Astrocyte of the spinal cord (primary cell): ENCODE measurements at places on chromosomes 7 and 10.

GRCh38 chr7:102024769-102025391 lies 207.5 kb downstream of the CUX1 start:
- DNase-seq, result no peak

- peak; percentile 80 for DNase-seq
Observed at GRCh38 chr10:52215745-52216361, 98.2 kb upstream of the DKK1 start.

DNA sequence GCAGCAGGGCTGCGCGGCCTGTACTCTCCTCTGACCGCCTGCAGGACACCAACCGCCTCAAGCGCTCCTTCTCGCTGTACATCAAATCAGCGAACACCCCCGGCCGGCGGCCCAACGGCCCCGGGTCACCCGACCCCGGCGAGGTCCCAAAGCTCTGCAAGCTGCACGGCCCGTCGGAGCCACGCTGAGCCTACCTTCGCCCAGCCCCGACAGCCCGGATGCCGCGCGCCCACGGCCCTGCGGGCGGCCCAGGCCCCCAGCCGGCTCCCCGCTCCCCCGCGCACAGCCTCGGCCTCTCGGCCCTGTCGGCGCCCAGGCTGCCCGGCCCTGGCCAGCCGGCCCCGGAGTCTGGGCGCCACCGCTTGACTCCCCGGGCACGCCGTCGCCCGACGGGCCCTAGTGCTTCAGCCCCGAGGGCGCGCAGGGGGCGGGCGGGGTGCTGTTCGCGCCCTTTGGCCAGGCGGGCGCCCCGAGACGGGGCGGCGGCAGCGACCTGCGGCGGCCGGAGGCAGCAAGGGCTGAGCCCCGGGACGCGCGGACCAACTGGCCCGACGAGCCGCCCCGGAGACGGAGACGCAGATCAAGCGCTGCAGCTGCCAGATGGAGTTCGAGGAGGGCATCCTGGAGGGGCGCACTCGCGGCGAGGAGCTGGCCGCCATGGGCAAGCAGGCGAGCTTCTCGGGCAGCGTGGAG lies 11.1 kb upstream of the SEC24C start:
- no peak for DNase-seq

DNA sequence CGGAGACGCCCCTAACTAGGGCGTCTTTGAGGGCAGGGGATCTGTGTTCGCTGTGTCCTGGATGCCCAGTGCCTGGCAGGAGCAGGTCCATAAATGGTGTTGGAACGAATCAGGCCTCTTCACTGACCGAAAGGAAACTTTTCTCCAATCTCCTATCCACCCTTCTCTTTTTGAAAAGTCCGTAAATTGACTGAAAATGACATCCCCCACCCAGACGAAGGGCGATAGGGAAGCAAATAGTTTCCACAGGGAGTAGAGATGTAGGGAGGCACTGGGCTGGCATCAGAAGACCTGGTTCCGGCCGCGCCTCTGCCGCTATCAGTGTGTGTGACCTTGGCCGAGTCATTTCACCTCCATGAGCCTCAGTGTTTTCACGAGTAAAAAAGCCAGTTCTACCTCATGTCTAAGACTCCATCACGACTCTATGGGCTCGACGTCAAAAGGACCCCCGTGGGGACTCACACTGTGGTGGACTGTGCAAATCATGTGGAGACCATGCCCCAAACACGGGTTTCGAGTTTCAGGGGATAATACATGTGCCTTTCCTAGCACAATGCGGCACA lies 497 bp upstream of the RAB11FIP2 start:
- DNase-seq, result no peak

DNA sequence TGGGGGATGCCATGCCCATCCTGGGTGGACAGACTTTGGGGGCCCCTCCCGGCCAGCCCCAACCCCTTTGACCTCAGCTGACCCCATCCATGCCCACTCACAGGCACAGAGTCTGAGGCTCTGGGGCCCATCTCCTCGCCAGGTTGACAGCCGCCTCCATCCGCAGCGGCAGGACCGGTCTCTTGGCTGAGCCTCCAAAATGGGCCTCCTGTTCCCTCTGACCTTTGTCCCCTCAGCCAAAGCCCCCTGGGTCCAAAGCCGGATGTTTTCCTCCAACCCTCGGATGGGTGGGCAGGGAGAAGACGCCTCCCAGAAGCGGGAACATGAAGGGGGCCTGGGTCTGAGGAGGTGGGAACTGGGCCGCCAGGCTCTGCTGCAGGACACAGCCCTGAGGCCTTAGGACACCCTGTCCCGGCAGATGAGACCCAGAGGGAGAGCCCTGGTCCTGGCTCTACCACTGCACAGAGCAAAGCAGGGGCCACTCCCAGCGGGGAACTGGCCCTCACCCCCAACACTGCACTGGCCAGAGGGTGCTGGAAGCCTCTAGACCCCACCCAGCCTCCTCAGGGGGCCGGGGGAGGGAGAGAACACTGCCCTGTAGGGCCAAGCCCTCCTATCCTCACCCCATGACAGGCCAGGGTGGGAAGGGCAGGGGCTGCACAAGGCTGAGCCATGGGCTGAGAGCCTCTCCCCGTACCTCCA lies 12.6 kb downstream of the PDGFA start:
- DNase-seq, result no peak

DNA sequence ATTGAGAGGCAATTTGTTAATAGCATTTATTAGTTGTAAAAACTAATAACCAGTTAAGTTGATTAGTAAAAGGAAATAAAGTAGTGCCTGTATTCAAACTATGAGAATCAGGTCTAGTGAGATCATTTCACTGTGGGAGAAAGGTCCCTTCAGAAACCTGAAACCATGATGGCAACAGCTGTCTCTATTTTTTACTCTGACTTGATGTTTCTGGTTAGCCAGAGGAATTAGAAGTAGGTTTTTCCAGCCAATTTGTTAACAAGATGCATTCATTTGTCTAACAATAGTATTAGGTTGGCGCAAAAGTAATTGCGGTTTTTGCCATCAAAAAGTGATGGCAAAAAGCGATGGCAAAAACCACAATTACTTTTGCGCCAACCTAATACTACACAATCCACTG lies 272.2 kb upstream of the YAE1 start:
- DNase-seq, result no peak

DNA sequence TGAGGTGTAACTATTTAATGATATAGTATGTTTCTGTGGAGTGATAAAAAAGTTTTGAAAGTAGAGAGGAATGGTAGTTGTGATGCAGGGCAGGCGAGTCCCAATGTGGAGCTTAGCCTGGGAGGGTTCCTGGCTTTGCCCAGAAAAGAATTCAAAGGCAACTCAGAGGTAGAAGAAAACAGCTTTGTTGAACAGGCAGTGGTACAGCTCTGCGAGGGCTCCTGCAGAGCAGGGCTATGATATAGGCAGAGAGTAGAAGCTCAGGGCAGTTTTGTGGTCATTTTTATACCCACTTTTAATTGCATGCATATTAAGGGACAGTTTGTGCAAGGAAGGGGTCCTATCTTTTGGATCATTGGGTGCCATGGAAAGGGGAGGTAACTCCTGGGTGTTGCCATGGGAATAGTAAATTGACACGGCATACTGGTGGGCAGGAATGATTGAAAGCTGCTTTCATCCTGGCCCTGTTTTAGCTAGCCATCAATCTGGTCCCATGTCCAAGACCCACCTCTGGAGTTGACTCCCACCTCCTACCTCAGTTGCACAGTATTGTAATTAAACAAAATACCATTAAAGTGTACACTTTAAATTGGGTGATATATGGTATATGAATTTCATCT lies 12.4 kb downstream of the CYP2C8 start:
- DNase-seq, result no peak

DNA sequence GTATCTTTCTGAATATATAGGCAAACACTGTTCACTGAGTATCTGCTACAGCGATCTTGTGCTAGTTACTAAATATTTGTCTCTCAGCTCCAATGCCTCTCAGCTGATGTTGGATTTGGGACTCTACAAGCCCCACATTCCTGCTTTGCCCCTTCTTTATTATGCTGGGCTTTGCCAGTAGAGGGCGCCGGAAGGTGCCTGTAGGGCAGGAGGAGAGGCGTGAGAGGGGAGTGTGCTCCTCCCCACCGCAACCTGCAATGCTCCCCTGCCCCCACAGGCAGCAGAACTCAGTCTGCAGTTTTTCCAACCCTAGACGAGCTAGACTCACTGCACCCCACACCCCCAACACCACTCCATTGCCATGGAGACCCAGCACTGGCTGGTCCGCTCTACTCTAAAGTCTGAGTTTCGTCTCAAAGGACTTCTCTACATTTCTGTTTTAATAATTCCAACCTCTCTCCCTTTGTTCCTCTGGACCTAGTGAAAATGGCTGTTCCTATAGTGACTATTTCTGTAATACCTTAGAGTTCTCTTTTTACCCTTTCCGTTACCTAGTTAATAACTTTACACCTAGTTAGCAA lies 337.6 kb downstream of the CCSER2 start:
- no peak for DNase-seq

- DNase-seq, result peak; percentile 91
Observed at GRCh38 chr10:36725581-36726520, 399.5 kb upstream of the ANKRD30A start.
